ENCODE measurements at places on chromosomes 7 and 10.

- no peak for DNase-seq
These were observed 78.1 kb upstream of the CYTH3 start for GRCh38 chr7:6350433-6351058.

DNA sequence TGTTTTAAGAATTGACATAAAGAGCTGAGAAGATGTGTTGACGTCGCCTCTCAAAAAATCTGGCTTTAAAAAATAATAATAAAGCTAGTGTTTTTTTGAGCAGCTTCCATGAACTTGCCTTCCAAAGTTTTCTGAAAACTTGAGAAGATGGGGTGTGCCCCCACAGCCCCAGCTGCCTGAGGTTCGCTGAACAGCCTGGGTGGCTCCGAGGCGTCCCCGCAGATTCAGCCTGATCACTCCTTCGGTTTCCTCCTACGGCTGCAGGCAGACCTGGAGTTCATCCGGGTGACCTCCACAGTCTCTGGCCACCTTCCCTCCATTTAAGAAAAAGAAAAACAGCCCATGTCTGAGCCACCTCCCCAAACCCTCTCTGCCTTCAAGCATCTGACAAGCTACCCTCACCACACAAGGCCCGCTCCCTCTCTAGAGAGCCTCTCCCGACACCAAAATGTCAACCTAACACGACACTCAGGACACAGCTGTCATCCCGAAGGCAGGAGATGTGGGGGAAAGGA, 177.8 kb downstream of the PTPRN2 start:
- no peak for DNase-seq

DNA sequence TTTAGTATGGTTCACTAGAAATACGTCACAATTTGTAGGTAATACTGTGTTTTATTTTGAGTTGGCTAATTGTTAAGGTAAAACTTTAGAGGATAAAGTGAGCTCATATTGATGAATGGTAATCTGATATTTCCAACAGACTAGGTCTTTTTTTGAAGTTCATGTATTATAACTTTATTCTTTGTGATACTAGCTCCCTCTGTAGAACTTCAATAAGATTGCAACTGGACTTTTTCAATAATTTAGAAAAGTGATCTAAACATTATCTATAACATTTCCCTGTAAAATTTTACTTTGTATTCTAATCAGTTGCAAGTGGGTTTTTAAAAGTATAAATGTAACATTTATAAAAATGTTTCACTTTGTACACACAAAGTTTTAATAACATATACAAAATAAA, 83.5 kb downstream of the ADK start:
- no peak for DNase-seq

- DNase-seq, result no peak
These were observed 25.4 kb downstream of the GBX1 start for GRCh38 chr7:151141855-151142685.

- DNase-seq, result no peak
These were observed 51.5 kb upstream of the MNX1 start for GRCh38 chr7:157061979-157062378.

DNA sequence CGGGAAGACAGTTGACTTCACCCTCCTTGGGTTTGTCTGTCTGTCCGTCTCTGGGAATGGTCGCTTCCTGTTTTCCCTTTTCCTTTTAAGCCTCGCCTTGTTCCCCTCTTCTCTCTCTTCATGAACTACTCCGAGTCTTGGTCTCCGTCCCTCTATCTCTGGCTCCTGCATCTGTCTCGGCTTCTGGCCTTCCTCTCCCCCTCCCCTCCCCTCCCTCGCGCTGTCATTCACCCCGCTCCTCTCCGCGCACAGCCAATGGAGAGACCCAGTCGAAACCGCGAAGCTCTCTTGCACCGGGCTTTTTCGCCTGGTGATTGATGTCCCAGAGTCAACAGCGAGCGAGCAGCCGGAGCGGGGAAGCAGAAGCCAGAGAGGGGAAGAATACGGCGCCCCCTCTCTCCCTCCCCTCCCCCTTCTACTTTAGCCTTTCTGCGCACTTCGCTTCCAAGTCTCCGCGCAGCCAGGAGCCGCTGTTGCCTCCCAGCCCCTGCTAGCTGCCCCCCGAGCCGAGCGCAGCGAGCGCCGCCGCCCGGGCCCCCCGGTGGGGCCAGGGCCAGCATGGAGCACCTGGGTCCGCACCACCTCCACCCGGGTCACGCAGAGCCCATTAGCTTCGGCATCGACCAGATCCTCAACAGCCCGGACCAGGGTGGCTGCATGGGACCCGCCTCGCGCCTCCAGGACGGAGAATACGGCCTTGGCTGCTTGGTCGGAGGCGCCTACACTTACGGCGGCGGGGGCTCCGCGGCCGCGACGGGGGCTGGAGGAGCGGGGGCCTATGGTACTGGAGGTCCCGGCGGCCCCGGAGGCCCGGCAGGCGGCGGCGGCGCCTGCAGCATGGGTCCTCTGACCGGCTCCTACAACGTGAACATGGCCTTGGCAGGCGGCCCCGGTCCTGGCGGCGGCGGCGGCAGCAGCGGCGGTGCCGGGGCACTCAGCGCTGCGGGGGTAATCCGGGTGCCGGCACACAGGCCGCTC, at the start of gene TLX1:
TSS of gene TLX1 (plus strand) at position 317 of the 978 bp plus-strand sequence. CDS start at position 559, 242 bp downstream.
- no peak for DNase-seq

DNA sequence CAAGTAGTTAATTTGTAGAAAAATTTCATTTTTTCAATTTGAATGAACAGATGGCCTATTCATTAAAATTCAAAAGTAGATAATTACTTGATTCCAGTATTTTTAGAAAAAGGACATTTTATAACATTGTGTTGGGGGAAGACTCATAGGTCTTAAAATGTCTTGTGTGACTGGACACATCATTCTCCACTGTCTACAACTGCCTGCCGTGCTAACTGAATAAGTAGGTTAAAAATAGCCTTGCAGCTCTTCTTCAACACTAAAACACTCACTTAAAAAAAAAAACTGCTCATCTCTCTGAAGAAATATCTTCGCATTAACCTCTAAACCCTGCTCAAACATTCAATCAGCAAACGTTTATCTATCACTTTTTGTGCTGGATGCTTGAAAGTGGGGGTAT, 253.8 kb downstream of the CSTF2T start:
- DNase-seq, result no peak

GRCh38 chr7:107902381-107902780, 11.4 kb downstream of the DLD start:
- DNase-seq, result no peak
